ENCODE measurements at places on chromosomes 2 and 18.

GRCh38 chr2:218980735-218981389, 4.1 kb downstream of the FEV start:
- DNase-seq: no peak

DNA sequence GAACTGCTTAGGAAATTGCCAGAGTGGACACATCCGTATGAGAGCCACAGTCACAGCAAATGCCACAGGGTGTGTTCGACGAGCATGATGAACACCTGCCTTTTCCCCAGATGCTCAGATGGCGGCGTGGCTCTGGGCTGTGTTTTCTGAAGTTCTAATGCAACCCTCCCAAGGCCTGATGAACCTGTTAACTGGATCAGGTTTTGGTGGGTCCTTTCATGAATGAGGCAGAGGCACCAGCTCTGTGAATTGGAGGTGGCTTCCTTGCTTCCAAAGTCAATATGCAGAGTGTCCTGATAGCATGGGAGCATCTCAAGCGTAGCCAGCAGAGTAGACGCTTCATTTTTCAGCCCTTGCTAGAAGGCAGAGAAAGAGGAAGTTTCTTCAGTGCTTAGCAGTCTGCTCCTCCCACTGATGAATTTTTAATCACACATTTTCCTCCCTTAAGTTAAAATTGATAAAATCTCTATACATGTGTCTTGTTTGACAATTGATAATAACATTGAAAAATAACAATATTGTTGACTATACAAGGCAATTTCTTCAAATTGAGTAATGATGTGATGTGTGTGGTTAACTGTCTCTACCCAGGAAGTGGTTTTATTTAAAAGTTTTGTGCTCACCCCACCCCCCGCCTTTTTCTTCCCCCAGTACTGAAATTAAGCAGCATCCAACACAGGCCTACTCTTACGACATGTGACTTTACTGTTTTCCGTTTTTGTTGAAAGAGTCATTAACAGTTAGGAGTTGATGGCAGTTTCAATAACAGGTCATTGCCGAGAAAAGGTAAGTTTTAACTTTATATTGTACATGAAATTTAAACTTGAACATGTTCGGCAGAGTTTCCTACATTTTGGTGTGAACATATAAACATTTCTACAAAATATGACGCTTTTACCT, at the start of gene ARHGAP15:
TSS of gene ARHGAP15 (plus strand) at position 739 of the 900 bp plus-strand sequence.
- DNase-seq: peak; percentile 62

DNA sequence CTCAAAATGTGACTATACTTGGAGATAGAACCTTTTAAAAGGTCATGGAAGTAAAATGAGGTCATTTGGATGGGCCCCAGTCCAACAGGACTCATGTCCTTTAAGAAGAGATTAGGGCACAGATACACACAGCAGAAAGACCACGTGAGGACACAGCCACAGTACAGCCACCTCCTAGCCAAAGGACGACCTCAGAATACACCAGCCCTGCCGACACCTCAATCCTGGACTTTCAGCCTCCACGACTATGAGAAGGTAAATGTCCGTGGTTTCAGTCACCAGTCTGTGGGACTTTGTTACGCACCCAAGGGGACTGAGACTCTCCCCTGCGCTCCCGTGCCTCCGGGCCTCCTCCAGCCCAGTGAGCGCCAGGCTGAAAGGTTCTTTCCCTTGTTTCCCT, 30.2 kb upstream of the HPCAL1 start:
- DNase-seq: no peak

- no peak for DNase-seq
Measured at GRCh38 chr2:154182008-154182407, 310.3 kb downstream of the GALNT13 start.

DNA sequence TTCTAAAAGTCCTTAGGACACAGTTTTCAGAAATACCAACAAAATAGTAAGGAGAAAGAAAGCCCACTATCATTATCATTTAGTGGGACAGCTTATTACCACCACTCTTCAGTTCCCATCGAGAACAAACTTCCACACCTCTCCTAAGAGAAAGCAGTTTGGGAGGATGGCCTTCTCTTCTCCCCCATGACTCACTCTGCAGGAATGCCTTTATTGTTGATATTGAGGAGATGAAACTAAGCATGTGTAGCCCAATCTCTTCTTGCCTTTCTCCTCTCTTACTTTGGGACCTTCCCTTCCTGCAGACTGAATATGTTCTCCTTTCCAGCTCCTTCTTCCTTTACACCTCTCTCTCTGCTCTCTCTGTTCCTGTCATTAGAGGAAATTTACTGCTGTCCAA, 30.0 kb upstream of the ERMN start:
- DNase-seq: no peak

DNA sequence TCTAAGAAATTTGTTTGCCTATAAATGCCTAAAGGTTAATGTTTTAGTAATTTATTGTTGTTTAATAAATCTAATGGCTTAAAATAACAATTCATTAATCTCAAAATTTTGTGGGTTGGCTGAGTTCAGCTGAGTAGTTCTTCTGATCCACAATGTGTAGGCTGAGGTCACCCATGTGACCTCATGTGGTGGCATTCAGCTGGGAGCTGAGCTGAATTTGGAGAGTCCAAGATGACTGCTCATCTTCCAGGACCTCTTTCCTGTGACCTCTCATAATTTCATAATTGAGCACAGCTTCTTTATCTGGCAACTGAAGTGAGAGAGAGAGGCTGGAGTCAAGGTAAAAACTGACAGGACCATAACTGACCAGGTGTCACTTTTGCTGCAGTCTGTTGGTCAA, 132.4 kb downstream of the TXNL1 start:
- DNase-seq: no peak

DNA sequence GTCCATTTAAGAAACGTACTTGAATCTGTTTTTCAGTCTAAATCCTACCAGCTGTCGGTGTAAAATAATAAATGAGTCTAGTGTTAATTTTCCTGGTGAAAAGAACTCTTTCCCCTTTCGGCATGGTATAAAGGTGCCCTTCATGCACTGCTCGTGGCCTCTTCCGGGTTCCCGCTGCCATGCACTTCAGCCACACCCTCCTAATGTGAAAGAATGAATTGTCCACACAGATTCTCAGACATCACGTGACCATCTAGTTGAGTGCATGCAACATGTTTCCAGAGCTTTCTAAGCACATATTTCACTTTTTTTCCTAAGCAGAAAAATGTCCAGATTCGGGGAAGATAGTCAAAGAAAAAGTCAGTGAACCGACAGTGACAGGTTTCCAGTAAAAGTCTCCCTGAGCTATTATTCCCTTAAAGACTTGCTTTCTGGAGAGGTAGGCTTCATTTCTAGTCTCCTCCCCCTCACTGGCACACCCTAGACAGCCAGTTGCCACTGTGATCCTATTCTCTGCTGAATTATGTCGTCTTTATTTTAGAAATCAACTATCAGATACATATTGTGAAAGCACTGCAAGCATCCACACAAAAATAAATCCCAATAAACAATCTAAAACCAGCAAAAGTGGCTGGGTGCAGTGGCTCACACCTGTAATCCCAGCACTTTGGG, 65.9 kb upstream of the RPL31 start:
- no peak for DNase-seq

DNA sequence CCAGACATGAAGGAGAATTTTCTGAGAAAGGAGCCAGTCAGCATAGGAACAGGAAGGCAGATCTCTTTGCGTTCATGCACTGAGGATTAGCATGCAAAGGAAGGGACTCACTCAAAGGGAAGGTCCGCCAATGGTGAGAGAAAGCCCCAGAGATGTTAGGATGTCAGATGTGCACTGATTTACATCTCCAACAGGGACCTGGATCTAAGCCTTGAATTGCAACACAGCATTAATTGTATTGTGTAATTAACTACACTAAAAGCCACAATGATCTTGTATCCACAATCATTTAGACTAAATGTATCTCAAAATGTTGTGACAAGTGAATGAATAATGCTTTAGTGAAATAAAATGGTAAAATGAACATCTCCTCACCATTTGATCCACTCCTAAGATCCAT, 4.2 kb downstream of the SERPINB5 start:
- DNase-seq: no peak

DNA sequence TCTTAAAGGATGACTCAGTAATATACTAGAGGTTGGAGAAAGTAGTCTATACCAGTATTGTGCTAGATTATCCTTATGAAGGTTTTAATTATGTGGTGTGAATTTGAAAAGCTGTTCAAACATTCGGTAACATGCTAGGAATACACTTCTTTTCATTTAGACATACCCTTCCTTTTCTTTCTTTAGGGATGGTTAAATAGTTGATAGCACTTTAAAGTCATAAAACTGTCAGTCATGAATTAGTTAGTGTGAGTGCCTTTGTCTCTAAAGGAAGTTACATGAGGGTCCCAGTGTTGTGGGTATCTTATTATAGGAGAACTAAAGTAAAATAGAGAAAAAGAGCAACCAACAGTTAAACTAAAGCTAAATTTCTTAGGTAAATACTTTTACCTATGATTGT, 149.3 kb downstream of the CSRNP3 start:
- DNase-seq: no peak

- no peak for DNase-seq
Measured at GRCh38 chr2:20157193-20157891, 67.6 kb downstream of the SDC1 start.

DNA sequence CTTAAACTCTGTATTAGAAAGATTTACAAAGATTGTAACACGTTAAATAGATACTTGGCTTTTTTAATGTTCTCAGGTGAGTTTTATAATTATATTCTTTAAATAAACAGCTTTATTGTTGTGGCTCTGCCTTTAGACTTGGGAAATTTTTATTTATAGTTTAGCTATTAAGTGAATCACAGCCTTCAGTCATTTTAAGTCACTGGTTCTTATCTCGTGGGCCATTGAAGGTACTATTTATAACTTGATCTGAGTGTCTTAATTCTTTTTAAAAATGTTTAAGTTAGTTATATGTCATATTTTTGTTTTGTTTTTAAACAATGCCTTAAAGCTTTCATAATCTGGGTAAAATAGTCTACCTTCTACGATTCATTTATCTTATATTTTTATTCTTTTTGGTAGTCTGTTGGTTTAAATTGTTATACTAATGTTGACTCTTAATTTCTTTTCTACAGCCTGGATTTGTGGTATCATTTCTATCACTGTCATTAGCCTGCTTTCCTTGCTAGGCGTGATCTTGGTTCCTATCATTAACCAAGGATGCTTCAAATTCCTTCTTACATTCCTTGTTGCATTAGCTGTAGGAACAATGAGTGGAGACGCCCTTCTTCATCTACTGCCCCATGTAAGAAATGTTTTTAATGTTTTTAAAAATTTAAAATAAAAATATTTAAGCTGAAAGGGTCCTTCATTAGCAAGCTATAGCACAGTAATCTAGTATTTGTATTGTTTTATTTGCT, 49.3 kb downstream of the SLC39A10 start:
- no peak for DNase-seq

- no peak for DNase-seq
Measured at GRCh38 chr2:120904830-120905234, 169.2 kb downstream of the GLI2 start.

DNA sequence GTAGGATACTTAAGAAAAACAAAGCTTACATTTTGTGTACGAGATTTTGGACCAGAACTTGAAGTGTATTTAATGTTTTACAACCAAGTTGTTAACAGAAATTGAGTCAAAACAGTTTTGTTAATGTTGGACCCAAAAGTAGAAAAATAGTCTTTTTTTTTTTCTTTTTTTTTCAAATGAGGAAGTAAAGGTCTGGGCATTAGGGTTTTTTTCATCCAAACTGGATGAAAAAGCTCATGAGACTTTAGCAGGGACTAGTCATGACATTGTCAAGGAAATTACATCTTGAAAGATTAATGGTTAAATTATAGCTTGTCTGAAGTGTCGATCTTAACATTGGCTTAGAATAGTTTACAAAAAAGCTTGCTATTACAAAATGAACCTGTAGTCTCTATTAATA, 32.3 kb downstream of the CCNT2 start:
- DNase-seq: no peak

DNA sequence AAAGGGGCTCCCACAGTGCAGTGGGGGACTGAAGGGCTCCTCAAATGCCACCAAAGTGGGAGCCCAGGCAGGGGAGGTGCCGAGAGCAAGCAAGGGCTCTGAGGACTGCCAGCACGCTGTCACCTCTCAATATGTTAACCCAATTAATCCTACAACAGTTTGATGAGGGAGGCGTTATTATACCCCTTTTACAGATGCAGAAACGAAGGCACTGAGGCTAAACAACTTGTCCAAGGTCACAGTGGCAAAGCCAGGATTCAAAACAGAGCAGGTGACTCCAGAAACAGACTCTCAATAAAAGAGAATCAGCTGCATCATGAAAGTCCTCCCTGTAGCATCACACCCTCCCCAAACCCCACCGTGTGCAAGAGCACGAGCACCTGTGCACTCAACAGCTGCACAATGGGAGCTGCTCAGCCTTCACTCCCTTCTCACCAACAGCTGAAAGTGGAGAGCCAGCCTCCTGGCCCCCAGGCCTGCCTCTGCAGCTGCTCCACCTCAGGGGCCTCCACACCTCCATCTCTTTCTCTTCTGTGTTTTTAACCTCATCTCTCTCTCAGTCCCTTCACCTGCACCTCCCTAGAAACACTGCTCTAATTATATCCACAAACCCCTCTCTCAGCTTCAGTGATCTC, 8.1 kb downstream of the NPC1 start:
- DNase-seq: no peak

DNA sequence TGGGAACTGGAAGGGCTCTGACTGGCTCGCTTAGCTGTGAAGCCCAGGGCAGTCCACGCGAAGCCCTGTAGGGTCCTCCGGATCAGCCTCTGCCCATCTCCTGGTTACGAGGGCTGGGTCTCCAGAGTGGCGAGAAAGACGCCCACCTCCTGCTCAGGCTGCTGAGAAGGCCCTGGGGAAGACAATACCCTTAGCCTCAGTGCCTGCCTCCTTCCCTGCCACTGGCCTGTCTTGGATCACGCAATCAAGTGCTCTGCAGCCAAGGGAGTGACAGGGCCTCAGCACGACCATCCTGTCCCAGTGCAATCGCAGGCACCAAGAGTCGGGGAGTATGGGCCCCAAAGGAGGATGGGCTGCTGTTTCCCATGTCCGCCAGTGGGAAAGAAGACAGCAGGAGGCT, 165.7 kb upstream of the GLI2 start:
- DNase-seq: no peak

DNA sequence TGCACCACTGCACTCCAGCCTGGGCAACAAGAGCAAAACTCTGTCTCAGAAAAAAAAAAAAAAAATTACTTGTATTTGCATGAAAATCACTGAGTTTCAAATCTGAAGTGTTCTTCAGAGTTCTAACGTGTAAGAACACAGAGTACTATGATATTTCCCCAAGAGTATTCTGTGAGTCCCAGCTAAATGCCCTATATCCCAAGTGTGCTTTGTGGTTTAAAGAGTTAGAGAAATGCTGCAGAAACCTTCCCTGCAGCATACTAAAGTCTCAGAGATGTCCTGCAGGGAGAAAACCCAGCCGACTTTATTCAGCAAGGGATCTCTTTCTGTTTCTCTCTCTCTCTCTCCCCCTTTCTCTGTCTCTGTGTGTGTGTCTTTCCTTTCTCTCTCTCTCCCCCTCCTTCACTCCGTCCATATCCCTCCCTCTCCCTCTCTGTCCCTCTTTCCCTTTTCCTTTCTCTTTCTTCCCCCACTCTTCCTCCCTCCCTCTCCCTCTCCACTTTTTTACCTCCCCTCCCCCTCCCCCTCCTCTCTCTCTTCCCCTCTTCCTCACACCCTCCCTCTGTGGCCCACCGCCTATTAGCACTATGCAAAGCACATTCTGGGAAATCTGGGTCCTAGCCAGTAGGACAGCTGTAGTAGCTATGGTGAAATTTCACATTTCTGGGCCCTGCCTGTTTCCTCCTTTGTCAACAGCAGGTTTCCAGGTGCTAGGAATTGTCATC, 54.2 kb downstream of the ACTR2 start:
- no peak for DNase-seq

Data from T follicular helper cell (primary cell).